ENCODE measurements at places on chromosomes 1 and 21.
A peak's percentile ranks its signal among the peaks of the same experiment; 100 is the strongest.

GRCh38 chr1:3610527-3611169 lies 660 bp downstream of the MEGF6 start:
- DNase-seq = no peak

DNA sequence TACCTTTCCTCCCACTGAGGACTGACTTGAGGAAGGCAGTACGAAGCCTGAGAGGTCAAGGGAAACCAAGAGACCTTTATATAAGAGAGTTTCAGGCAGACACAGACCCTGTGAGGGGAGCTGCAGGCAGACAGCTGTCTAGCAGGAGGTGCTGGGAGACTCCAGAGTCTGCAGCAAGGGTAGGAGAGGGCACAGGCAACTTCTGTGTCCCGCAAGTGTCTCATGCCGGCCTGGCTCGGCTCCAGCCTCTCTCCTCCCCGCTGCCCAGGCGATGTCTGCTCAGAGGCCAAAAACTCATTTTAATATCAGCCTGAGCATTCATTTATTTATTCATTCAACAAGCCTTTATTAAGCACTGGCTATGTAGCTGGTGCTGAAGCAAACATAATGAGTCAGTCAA lies 83.0 kb downstream of the KIRREL1 start:
- no peak for DNase-seq

GRCh38 chr1:167107456-167107855 lies 13.6 kb downstream of the STYXL2 start:
- DNase-seq = no peak

- no peak for DNase-seq
Measured at GRCh38 chr1:168279253-168279652, 1.4 kb upstream of the TBX19 start.

- no peak for DNase-seq
Measured at GRCh38 chr1:43980255-43981134, 1.5 kb downstream of the B4GALT2 start.

GRCh38 chr1:207007352-207008033 lies 25.1 kb downstream of the C1orf116 start:
- DNase-seq = no peak

DNA sequence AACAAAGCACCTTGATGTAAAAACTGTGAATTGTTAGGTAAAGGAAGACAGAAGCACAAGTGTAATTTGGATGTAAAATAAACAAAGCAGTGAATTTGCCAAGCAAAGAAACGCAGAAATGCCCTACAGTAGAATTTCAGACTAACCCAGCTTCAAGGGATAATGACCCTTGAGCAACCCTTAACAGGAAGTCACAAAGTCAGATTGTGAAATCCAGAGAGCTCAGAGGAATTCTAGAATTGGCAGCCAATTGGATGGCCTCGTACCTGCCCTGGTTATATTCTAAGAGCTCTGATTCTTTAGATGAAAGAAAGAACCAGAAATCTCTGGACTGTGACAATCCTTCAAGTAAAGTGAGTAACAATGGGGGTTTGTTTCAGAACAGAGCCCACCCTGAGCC lies 152.7 kb upstream of the CHRM3 start:
- no peak for DNase-seq

- DNase-seq = no peak
Measured at GRCh38 chr1:118253053-118253915, 68.3 kb upstream of the SPAG17 start.

DNA sequence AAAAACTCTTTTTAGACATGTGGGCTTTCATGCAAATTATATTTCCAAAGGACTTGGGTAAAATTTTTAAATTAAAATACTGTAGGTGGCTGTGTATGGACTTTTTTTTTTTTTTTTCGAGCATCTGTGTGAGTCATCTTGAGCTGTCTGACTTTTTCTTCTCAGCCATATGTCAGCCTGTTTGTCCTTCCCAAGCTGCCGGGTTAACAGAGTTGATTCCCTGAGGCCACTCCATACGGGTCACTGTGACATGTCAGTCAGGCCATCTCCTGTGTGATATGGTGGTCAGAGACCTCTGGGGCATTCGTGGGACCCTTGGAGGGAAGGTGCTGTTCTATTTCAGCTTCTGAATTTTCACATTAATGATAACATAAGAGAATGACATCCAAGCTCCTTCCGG lies 148.3 kb downstream of the KCNJ6 start:
- no peak for DNase-seq

DNA sequence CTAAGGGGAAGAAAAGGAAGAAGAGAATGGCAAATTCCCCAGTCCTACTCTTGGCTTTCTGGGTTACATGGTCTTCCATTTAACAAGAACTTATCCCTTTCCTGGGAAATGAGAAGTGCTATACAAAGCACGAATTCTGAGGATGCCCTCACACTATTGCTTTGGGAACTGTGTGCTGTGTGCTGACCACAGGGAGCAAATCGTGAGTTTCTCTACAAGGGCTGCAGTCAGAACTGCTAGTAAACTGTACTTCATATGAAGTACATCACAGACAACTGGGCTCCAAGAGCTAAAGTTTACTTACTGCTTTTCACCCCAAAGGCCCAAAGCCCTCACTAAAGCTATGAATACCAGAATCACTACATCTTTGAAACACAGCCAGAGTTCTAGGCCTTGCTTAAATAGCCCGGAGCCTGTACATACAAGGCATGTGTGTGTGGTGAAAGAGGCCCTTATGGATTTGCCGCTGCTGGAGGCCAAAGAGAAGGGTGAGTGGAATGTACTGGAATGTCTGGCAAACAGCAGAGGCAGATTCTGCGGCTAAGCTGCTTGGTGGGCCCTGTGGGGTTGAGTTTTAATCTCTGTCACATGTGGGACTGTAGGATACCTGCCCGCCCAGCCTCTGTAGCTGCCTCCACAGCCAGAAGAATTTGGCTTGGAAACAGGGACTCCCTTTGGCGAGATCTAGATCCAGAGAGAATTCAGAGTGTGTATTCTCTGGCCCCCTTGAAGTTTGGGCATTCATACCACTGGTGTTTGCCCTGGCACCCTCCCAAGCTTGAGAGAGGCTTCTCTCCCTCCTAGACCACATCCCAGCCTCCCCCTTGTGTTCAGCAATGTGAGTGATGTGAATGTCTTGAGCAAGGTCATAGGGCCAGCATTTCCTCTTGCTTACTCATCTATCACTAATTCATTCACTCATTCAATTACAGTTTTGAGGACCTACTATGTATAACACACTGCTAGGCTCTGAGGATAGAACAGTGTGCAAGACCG lies 21.9 kb upstream of the TRIM67 start:
- no peak for DNase-seq

DNA sequence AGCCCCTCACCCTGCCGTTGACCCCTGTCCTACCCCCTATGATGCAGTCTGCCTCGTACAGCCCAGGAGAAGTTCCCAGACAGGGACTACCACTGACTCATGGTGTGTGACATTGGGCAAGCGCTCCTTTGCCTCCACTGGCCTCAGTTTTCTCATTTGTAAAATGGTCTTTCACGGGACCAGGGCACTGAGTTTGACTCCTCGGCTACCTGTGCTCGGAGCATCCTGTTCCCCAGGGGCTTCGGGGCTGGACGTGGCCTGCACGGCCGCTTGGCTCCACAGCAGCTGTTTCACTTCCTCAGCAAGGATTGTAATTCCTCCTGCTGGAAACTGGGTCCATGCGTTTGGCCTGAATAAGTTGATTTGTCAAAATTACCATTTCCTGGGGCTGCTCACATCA lies 277.3 kb downstream of the MATN1 start:
- DNase-seq = no peak

GRCh38 chr1:165816826-165817497 lies 10.5 kb upstream of the UCK2 start:
- no peak for DNase-seq

- no peak for DNase-seq
Measured at GRCh38 chr21:30994932-30995331, 43.3 kb downstream of the KRTAP19-8 start.

- no peak for DNase-seq
Measured at GRCh38 chr1:24551960-24552571, 3.8 kb upstream of the NCMAP start.

DNA sequence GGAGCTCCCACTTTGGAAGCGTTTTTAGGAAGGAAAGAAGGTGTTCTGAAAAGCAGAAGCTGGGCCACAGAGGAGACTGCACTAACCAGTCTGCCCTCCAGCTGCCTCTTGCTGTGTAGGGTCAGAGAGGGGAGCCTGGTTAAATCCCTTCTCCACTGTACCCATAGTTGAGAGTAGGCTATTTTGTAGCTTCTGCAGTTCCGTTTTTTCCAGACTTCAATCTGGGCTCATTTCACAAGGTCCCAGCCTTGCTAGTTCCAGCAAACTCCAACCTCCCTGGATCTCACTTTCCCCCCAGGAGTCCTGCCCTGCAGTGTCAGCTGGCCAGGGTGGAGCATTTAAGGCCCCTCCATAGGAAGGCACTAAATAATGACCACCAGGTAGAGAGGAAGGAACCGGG lies 11.0 kb downstream of the TNN start:
- DNase-seq = no peak

DNA sequence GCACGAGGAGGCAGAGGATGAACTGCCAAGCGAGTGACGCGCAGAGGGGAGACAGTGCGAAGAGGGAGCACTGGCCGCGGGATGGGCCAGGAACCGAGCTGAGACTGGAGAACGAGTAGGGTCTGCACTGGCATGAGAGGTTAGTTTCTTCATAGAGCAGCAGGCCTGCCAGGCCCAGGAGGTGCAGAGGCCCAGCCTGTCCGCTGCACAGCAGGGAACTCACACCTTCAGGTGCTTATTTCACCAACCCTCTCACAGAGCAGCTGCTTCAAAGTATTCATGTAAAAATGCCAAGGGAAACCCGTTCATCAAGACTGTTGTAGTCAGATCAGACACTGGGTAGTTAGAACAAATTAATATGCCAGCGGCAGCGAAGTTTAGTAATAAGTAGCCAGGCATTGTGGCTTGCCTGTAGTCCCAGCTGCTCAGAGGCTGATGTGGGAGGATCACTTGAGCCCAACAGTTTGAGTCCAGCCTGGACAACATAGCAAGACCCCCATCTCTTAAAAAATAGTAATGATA lies 144.5 kb downstream of the SLC45A1 start:
- peak; percentile 36 for DNase-seq
